ENCODE measurements at places on chromosomes 1 and 21. TPM values are rescaled to one million over a fixed set of nuclear protein-coding genes. Genes with fewer than 3 reads are reported as not detected.

GRCh38 chr1:9388335-9389180, 95.9 kb downstream of the SPSB1 start:
- DNase-seq, result no peak

DNA sequence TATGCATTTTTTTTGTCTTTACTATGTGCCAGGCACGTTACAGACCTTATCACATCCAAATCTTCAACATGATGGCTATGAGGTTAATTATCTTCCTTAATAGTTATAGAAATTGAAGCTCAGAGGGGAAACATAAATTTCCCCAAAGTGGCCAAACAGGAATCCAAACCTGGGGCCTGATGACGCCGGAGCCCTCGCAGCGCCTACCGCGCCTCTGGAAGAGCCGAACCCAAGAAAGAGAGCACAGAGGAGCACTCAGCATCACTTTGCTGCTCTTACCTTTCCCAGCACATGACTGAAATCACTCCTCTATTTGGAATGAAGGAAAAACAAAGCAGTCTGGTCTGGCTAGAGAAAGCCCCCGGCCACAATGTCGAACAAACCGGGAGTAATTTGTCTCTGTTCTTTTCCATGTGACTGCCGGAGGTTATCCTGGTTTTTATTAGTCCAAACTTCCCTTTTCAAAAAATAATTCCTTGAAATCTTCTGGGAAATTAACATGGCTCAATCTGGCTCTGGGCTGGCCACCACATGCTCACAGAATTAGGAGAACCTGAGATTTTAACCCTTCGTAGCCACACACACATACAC, 195.5 kb downstream of the ADSS2 start:
- no peak for DNase-seq

The RGS16 gene
- 1.2 TPM for total RNA-seq

The ZSCAN20 gene
- total RNA-seq, result 4.4 TPM

The TRABD2B gene
- total RNA-seq, result 5.6 TPM

DNA sequence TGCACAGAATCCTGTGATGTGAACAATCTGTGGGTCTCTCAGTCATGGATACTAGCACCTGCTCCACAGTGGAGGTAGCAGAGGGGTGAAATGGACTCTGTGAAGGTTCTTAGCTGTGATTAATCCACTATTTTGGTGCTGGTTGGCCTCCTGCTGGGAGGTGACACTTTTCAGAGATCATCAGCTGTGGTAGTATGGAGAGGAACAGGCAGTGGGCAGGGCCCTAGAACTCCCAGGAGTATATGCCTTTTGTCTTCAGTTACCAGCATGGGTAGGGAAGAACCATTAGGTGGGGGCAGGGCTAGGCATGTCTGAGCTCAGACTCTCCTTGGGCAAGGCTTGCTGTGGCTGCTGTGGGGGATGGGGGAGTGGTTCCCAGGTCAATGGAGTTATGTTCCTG, 54.0 kb upstream of the KCNJ15 start:
- no peak for DNase-seq

DNA sequence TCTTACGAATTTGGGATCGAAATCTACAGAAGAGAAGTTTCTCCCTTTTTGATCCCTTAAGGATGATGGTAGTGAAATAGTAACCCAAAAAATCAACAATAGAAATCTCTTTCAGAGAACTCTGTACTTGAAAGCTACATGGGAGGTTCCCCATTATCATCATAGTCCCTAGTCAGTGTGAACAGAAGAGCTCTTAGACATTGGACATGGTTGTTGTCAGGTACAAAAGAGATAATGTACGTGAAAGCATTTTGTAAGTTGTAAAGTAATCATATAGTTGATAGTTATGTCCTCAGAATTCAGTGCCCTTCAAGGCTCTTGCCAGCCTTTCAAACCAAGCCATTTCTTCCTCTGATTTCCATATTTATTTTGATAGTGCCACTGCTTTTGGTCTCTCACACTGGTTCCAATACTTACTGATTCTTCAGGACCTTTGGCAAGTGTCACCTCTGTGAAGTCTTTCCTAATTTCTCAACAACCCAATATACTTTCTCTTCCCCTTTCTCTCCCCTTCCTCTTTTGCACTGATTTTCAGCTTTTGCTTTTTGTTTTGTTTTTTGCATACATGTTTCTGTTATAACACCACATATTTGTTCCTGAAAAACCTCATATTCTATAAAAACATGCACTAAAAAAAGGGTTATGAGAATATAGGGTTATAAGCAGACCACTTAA, 22.4 kb downstream of the VPS45 start:
- DNase-seq, result no peak

The EPHA8 gene
- total RNA-seq, result not detected

DNA sequence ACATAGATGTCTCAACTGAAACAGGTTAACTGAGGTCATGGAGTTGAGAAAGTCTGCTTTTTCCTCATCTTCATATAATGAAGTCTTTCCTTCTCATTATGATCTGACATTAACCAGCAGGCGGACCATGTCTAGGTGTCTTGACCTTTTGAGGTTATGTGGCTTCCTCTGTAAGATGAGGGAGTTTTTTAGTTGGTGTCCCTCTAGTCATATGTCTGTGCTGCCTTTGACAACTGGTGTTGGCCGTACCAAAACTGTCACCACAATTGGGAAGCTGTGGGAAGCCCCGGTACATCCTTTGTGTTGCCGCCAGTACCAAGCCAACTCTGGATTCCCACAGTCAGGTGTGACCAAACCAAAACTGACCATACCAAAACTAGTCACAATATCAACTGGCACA, 105.1 kb downstream of the PBX1 start:
- DNase-seq, result no peak

The GOLT1A gene
- not detected for total RNA-seq

The GPR25 gene
- 5.9 TPM for total RNA-seq

The LCE3B gene
- not detected for total RNA-seq

- DNase-seq, result no peak
Observed at GRCh38 chr1:204384636-204385352, 25.1 kb upstream of the PLEKHA6 start.

DNA sequence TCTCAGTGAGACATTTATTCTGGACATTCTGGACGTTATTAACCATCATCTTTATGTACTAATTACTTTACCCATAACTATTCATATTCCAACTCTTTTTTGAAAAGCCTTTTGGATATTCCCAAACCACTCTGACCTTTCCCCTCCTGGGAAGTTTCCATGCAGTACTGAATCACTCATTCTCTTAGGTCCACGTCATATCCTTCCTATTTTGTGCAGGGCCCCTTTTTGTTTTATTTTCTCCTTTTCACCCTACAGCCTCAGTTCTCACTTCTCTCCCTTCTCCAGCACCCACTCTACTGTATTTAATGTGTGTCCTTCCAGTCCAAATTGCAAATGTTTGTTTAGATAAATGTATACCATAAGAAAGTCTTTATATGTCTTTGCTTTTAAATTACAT, 16.4 kb upstream of the ATP1A1 start:
- no peak for DNase-seq

- DNase-seq, result no peak
Observed at GRCh38 chr21:38297194-38297631, 40.4 kb downstream of the KCNJ15 start.

- no peak for DNase-seq
Observed at GRCh38 chr1:115874904-115875303, 34.0 kb upstream of the NHLH2 start.

The LEMD1 gene
- not detected for total RNA-seq

- no peak for DNase-seq
Observed at GRCh38 chr1:227192163-227192562, 126.1 kb downstream of the CDC42BPA start.

DNA sequence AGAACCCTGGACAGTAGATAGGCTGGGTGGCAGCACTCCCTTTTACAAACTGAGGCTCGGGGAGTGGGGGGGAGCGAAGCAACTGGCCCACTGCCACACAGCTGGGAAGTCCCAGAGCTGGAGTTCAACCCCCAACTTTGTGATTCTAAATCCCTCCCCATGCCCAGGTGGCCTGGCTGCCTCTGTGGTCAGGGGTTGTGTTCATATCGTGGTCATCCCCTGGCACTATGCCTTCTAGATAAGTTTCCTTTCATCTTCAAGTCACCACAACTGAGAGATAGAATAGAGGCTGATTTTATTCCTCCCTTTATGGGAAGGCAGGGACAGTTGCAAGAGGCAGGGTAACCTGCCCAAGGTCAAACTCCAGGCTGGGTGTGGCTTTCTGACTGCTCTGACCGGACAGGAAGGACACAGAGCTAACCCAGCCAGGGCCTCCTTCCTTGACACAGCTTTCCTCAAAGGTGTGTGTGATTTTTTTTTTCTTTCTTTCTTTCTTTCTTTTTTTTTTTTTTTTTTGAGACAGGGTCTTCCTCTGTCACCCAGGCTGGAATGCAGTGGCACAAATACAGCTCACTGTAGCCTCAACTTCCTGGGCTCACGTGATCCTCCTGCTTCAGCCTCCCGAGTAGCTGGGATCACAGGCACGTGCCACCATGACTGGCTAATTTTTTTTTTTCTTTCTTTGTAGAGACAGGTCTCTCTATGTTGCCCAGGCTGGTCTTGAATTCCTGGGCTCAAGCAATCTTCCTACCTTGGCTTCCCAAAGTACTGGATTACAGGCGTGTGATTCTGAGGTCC, 18.4 kb upstream of the TNFRSF1B start:
- no peak for DNase-seq

DNA sequence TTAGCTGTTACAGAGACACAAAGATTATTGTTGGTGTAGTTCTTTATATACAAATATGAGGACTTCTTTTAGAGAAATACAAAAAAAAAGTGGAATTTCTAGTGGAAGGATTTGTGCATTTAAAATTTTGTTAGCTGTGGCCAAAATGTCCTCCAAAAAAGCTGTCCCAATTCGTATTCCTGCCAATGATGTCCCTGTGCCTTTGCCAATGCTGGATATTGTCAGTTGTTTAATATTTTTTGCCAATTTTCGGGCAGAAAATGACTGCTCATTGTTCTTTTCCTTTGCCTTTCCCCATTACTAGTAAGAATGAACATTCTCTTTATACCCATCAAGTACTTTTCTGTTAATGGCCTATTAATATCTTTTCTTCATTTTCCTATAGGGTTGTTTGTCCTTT, 110.0 kb upstream of the HOOK1 start:
- DNase-seq, result no peak

The RNU1-4 gene
- 19,908 TPM for total RNA-seq

- no peak for DNase-seq
Observed at GRCh38 chr1:39631361-39632322, 7.8 kb downstream of the HEYL start.

DNA sequence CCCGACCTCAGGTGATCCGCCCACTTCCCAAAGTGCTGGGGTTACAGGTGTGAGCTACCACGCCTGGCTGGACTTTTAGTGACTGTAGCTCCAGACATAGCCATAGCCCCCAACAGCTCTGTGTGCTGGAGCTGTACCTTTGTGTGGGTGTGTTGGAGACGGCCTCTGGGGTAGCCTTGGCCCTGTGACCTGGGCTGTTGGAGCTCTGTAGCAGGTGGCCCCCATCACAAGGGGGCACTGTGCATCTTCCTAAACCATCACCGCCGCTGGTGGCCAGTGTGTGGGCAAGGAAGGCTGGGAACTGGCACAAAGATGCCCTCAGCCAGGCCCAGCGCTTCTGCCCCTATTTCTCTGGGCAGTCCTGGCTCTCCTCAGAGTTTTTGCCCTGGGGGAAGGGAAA, 38.4 kb upstream of the FOXO6 start:
- DNase-seq, result no peak

DNA sequence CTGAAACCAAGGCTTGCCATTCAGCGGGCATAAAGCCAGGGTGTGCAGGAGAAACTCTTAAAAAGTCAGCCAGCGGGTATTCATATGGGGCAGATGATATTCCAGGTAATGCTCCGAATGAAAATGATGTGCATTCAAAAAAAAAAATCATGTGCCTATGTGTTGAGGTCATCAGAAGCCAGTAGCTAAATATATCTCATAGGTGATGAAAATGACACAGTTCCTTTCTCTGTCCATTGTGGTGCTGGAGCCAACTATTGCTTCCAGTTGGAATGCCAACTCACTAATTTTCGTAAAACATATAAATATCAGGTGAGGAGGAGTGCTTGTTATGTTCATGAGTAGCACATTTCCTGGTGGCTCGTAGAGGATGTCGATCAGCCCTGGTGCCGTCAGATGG, 23.2 kb downstream of the AJAP1 start:
- no peak for DNase-seq

The CNKSR1 gene
- 21.9 TPM for total RNA-seq

The CHI3L1 gene
- total RNA-seq, result 51.3 TPM

DNA sequence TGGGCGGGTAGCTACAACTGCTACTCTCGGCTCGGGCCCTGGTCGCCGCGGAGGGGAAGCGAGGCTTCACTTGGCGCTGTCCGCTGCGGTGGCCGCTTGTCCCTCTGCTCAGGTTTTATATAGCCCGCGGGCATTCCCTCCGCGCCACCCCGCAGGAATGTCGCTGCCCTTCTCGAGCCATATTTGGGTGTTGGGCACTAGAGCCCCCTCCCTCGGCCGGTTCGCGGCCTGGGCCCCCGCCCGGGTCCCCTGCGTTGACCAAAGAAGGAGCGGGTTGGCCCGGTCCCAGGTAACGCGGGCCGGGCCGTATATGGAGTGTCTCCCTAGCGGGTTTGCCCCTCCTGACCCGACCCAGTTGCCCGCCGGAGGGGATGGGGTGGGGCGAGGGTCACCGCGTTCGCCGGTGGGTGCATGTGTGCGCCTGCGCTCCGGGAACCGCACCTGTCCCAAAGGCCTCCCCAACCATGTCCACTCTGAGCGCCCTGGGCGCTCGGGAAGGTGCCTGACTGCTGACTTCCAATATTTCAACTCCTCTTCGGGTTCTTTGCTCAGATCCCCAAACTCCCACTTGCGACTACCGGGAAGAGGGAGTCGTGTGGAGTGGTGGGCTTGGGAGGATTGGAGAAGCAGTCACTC, at the start of gene ACTA1:
ACTA1 (minus strand) TSS at position 90 of the 636 bp plus-strand sequence. CDS start 979 bp downstream, outside the sequence.
- DNase-seq, result no peak

DNA sequence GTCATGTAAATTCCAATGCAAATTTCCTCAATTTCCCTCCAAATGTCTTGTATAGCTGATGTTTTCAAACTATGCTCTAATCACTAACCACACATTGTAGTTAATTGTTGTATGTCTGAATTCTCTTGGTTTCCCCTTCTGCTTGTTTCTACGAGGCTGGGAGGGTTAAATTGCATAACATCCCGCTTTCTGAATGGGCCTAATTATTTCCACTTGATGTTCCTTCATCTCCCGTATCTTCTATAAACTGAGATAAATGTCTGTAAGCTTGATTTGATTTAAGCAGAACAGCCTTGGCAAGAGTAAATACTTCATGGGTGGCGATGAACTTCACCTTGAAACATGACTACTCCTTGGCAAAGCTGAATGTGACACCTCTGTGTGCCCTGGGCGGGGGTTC, 72.2 kb downstream of the SERINC2 start:
- no peak for DNase-seq

GRCh38 chr1:11283151-11283550, 10.2 kb downstream of the UBIAD1 start:
- DNase-seq, result no peak

DNA sequence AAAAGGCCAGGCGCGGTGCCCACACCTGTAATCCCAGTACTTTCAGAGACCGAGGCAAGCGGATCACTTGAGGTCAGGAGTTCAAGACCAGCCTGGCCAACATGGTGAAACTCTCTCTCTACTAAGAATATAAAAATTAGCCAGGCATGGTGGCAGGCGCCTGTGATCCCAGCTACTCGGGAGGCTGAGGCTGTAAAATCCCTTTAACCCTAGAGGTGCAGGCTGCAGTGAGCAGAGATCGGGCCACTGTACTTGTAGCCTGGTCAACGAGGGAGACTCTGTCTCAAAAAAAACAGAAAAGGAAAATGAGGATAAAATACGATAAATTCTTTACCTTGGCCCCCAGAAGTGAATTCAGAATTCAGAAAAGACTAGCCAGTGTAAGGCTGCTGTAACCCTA, 1.6 kb downstream of the TMEM50B start:
- DNase-seq, result no peak

The TNFRSF1B gene
- total RNA-seq, result 41.0 TPM

GRCh38 chr1:225533238-225533637, 105.4 kb upstream of the LBR start:
- DNase-seq, result no peak

All from vagina (tissue), 2 donors.